Right lobe of liver (tissue), 6 donors: ENCODE measurements at places on chromosomes 6 and 20. TPM values are rescaled to one million over a fixed set of nuclear protein-coding genes. Genes with fewer than 3 reads are reported as not detected.

GRCh38 chr6:126531286-126531685, 191.4 kb downstream of the CENPW start:
- no peak for DNase-seq

DNA sequence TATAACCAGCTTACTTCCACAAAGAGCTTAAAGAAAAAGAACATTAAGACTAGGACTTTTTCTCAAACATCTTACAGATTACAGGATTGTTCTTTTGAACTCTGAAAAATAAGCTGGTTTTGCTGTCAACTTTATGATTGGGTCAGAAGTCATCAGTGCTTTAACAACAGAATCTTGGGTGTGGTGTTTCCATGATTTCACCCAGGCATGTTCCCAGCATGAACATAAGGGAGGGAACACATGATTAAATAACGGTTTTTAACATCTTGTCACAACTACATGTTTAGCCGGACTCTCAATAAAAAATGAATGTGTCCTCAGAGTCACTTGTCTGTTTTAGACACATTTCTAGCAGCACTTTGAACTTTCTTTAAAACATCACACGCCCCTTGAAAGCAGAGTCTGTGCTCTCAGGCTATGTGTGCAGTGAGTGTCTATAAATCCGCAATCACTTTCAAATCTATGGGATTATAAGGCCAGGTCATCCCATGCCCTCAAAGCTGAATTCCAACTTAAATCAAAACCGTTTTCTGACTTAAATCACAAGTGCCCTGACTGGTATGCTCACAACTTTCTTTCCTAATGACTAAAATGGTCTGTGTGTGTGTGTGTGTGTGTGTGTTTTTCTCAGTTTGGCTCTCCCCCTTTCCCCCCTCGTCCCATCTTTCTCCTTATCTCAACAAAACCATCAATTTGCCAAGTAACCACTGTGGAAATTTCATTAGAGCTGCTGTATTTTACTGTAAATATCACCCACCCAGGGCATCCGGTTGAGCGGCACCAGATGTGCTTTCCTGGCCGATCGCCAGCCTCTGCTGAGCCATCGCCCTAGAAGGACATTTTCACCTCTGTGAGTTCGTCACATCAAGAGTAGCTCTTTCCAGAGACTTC, 216.8 kb upstream of the DTNBP1 start:
- no peak for DNase-seq

The TDP2 gene
- 21.0 TPM for total RNA-seq

The HLA-DQB1 gene
- total RNA-seq, result 14.7 TPM
